PC-9 (cell line): ENCODE measurements at places on chromosomes 16 and 17. TPM values are rescaled to one million over a fixed set of nuclear protein-coding genes. Genes with fewer than 3 reads are reported as not detected.

GRCh38 chr17:45200701-45201100 lies 21.0 kb upstream of the FMNL1 start:
- no peaks in the 10 kb centered on the region for H3K27me3 ChIP-seq
- H3K4me1 ChIP-seq: peaks cover 36% of the 10 kb centered on the region
- H3K4me3 ChIP-seq: no peak overlapping the region
- no peaks in the 10 kb centered on the region for H3K36me3 ChIP-seq

DNA sequence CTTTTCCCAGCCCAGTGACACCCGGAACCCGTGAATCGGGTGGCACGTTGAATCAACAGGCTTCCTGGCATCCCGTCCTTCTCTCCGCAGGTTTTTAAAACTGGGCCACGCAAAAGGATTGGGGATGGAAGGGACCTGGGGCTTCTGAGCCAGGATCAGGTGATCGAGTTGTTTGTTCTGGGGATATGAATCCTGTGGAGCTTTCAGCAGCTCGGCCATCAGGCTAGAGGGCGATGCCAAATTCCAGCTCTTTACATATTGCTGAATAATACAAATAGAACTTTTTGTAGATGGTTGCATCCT lies 473 bp downstream of the SUPT6H start:
- peak overlapping the region; percentile 78 for H3K27ac ChIP-seq
- H3K4me3 ChIP-seq: peak overlapping the region; percentile 80
- H3K27me3 ChIP-seq: no peaks in the 10 kb centered on the region
- no peak for DNase-seq
- H3K4me1 ChIP-seq: peaks cover 17% of the 10 kb centered on the region

FGF11 gene
- 15.2 and 23.2 TPM in 2 replicates for total RNA-seq

TIMP2 gene
- 90.5 and 114 TPM in 2 replicates for total RNA-seq

DNA sequence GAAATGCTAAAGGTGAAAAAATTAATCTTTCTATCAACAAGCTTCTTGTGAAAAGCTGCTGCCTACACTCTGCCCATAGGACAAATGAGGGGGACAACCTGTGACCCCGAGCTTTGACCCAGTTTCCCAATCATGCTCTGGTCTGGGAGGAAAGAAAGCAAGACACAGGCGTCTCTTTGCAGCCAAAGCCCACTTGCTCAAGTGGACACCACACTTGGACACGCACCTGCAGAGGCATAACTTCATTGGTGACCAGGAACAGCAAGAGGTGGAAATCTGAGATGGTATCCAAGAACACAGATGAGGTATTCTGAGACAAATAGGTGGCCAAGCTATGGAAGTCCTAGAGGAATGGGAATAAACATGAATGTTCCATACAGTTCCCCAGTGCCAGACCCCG lies 15.0 kb upstream of the FAAP100 start:
- H3K4me1 ChIP-seq: peaks cover 47% of the 10 kb centered on the region
- H3K36me3 ChIP-seq: peaks cover 4% of the 10 kb centered on the region
- peak overlapping the region; percentile 63 for H3K27ac ChIP-seq

DNA sequence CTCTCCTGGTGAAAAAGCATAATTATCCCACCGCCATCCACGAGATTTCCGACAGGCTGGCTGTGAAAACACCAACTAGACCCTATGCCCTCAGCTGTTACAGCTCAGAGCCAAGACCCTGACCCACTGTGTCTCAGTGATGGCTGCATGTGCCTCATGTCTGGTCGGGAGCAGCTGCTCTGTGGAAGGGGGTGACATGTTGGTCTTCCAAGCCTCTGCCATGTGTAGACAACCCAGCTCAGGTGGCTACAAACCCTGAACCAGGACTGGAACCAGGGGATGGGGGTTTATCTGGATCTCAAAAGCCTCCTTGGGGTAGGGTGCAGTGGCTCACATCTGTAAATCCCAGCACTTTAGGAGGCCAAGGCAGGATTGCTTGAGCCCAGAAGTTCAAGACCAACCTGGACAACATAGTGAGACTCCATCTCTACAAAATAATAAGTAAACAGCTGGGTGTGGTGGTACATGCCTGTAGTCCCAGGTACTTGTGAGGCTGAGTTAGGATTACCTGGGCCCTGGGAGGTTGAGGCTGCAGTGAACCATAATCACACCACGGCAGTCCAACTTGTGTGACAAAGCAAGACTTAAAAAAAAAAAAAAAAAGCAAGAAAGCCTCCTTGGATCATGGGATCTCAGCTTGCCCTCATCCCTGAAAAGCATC lies 220.3 kb downstream of the CPPED1 start:
- no peaks in the 10 kb centered on the region for H3K36me3 ChIP-seq
- no peak overlapping the region for H3K27ac ChIP-seq
- no peak for DNase-seq
- H3K4me1 ChIP-seq: no peaks in the 10 kb centered on the region; the same call in 1 of the 2 replicates
- H3K4me3 ChIP-seq: no peak overlapping the region

GRCh38 chr16:12796498-12796897 lies 7.2 kb downstream of the CPPED1 start:
- no peaks in the 10 kb centered on the region for H3K27me3 ChIP-seq
- H3K4me3 ChIP-seq: no peak overlapping the region
- H3K27ac ChIP-seq: no peak overlapping the region
- H3K36me3 ChIP-seq: peaks cover 18% of the 10 kb centered on the region
- H3K4me1 ChIP-seq: peaks cover 25% of the 10 kb centered on the region

GRCh38 chr17:11940904-11941303 lies 56.4 kb downstream of the ZNF18 start:
- peaks cover 25% of the 10 kb centered on the region for H3K27me3 ChIP-seq
- H3K36me3 ChIP-seq: no peaks in the 10 kb centered on the region
- no peaks in the 10 kb centered on the region for H3K4me1 ChIP-seq
- H3K4me3 ChIP-seq: no peak overlapping the region
- no peak overlapping the region for H3K27ac ChIP-seq

DNA sequence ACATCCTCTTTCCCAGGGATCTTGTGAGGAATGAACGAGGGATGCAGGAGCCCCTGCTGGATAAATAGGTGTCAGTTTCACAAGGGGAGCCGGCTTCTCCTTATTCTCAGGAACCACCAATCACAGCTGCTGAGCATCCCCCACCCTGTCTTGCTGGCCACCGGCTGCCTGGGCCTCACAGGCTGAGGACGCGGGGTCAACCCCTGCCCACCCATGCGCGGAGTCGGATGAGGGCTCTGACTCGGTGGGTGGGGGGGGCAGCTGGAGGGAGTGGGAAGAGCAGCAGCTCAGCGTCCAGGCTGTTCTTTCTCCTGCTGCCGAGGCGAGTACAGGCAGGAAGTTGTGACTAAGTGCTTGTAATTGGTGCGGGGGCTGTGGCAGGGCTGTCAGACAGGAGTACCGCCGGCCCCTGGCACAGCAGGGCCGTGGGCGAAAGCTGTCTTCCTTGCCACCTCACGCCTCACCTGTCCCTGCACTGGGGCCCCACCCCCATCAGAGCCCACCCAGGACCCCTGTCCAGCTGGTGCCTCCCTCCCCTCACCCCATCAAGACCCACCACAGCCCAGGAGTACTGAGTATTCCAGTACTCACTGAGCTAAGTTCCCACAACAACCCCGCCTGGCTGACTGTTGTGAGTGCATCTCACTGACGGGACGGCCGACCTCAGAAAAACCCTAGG lies 11.0 kb upstream of the DPEP1 start:
- peaks cover 16% of the 10 kb centered on the region; the same call in 1 of the 2 replicates for H3K4me1 ChIP-seq
- H3K27me3 ChIP-seq: no peaks in the 10 kb centered on the region
- peak overlapping the region; percentile 22; the same call in 1 of the 2 replicates for H3K4me3 ChIP-seq
- DNase-seq: peak; percentile 41
- no peak overlapping the region for H3K27ac ChIP-seq

DNA sequence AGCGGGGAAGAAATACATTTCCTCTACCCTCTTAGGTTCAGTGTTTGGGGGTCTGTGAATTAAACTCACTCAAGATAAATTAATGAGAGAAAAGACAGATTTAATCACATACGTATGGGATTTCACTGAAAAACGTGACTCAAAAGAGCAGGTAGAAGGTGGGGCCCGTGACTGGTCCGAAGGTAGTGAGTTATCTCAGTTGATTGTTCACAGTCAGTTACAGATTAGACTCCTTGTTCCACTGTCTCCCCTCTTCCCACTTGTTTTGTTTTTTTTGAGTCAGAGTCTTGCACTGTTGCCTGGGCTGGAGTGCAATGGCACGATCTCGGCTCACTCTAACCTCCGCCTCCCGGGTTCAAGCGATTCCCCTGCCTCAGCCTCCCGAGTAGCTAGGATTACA lies 301.2 kb downstream of the SEC14L1 start:
- no peaks in the 10 kb centered on the region for H3K27me3 ChIP-seq
- no peaks in the 10 kb centered on the region for H3K4me1 ChIP-seq
- H3K36me3 ChIP-seq: no peaks in the 10 kb centered on the region
- no peak overlapping the region for H3K4me3 ChIP-seq
- no peak for DNase-seq

GRCh38 chr16:65201511-65201910 lies 79.6 kb upstream of the CDH11 start:
- no peak overlapping the region for H3K27ac ChIP-seq
- H3K36me3 ChIP-seq: no peaks in the 10 kb centered on the region
- H3K4me1 ChIP-seq: no peaks in the 10 kb centered on the region
- no peaks in the 10 kb centered on the region; the same call in 1 of the 2 replicates for H3K27me3 ChIP-seq
- H3K4me3 ChIP-seq: no peak overlapping the region
- DNase-seq: no peak

- no peak for DNase-seq
- H3K27ac ChIP-seq: no peak overlapping the region
- H3K36me3 ChIP-seq: no peaks in the 10 kb centered on the region
- no peaks in the 10 kb centered on the region for H3K27me3 ChIP-seq
- no peaks in the 10 kb centered on the region for H3K4me1 ChIP-seq
Measured at GRCh38 chr16:67914758-67915495, 16.7 kb downstream of the CTRL start.
